ENCODE measurements at places on chromosomes 1 and 21.

DNA sequence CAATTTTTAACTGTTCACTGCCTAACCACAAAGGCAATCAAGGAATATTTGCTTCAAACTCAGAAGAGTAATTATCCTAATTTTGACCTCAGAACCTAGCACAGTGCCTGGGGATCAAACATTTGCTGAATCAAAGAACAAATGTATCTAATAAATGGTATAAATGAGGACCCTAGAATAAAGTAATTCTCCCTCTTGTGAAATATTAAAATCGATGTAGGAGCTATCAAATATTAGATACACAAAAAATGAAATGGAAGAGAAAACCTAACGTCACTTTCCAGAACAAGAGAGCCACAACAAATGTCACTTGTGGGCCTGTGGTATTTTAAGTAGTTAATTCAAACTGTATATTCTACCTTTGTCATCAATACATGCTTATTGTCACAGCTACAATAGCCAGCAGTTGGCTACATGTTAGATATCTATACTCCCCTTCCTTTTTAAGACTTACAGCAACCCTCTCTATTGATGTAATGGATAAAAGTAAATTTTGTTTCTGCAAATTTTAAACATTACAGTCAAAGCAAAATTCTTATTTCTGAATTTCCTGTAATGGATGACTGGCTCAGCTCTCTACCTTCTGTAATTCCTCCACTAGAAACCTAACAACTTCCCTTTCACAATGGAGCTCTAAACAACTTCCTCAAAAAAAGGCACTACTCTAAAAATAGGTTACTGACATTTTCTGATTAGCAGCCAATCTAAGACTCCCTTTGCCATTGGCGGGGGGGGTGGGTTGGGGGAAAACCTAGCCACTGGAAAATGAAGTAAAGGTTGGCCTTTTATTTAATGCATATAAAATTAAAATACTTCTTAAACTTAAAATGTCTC lies 37.6 kb downstream of the PUM1 start:
- DNase-seq, result no peak

DNA sequence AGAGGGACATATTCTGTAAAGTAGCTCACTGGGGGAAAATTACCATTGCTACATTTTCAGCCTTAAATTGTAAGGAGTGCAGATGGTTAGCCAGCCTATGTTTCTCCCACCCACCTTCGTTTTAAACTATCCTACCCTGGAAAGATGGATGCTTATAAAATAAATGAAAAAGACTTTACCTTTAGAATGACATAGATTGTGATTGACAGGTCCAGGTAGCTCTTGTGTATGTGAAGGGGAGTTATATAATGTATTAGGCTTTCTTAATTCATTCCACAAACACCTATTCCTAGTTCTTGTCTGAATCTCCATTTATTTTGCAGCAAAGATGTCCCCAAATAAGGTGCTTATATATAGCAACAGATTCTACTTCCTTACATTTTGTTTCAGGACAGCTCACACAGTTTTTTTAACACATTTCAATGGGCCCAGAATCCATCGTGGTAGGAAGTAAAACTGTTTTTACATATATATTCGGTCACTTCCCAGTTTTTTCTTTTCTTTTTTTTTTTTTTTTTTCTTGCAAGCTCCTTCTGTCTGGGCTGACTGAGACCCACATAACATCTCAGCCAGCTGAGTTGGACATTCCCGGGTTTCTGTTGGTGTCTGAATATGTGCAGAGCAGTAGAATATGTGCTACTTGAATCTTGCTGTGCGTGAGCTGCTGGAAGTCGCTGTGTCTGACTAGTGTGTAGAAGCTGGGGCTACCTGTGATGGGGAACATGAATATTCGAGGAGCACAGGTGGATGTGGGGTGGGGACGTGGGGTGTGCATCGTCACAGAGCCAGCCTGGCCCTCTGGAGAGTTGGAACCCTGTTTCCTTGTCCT lies 27.8 kb downstream of the UCK2 start:
- no peak for DNase-seq

DNA sequence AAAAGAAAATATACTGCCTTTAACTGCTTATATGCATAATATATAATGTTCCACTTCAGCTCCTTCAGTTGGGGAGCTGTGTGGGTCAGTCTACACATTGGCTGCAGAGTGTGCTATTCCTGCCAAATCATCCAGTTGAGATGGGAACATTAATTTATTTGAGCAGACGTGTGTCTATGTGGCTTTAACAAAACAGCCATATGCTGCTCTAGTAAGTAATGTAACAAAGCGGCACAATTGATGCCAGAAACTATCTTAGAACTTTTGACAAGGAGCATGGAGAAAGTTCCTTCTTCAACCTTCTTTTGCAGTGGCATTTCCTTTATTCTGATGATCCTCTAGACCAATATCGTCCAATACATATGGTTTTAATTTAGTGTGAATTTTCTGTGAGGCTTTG lies 285.9 kb upstream of the C1orf87 start:
- DNase-seq, result peak; percentile 1

GRCh38 chr1:201299968-201300367 lies 16.7 kb downstream of the PKP1 start:
- peak; percentile 47 for DNase-seq

DNA sequence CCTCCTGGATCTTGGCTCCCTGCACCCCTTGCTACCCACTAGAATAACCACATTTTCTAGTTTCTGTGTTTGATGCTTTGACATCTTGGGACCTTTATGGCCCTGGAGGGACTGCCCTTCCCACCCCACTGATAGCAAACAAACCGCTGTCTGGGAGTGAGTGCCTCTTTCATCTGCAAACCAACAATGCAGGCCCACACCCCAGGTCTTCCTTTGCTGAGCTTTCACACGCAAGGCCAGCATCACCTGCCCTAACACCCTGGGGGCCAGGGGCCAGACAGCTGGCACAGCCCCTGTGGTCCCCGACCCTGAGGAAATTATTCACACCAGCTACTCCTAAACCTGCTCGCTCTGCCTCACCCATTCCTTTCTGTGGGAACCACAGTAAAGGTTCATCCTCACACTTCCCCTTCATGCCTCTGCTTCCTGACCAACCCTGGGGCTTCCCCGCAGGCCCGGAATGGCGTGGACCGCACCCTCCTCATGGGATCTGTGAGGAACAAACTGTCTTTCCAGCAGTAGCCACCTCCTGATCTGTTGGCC lies 15.4 kb downstream of the SLC2A7 start:
- no peak for DNase-seq

Measured in fibroblast of mammary gland (primary cell).